ENCODE measurements at places on chromosomes 7 and 10.

GRCh38 chr7:82839555-82839954 lies 323.1 kb downstream of the PCLO start:
- DNase-seq: no peak

DNA sequence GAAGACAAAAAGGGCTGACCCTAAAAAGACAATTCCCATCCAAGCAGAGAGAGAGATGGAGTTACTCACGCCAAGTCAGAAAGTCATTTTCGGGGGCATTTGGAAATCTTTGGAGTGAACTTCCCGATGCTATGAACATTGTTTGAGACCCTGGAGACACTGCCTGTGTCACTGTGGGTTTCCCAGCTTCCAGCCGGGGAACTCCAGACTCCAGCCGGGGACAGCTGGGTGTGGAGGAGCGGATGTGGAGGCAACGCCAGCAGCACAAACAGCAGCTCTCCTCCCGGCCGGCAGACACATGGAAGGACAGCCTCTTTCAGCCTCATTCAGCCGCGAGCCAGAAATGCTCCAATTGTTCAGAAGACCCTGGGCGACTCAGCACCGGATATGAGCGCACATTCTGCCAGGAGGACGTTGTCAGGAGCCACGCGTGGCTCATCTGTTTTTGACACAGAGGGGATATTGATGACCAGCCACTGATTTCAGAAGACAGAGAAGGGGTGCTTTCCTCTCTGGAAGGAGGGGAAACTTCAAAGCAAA lies 97.6 kb downstream of the PRPF18 start:
- DNase-seq: no peak

DNA sequence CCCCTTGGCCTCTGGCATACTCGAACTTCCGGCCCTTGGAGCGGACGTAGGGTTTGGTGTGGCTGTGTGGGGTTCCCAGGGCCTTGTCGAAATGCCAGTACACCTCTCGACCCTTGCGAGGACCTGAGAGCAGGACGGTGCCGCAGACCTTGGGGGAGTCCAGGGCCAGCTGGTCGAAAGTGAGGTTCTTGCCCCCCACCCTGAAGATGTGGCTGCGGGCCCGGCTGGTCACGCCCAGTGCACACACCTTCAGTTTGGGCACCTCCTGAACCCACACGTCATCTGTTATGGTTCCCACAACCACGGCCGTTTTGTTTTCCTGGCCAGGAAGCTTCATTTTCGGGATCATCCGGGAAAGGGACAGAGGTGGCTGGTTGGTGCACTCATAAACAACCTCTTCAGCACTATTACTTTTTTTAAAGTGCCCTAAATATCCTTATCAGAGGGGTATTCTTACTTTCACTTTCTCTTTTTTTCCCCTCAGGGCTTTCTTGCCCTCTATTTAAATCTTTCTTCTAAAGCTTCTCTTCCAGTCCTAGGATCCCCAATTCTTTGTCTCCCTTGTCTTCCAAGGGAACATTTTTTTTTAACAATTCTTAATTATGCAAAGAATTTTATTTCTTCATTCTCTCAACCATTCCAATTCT lies 44.9 kb upstream of the FAM3C start:
- no peak for DNase-seq

GRCh38 chr10:80619036-80619435 lies 81.3 kb downstream of the SH2D4B start:
- no peak for DNase-seq

- no peak for DNase-seq
These were observed 34.9 kb downstream of the CALML3 start for GRCh38 chr10:5559642-5560141.

All from NCI-H2227 treated with DMSO at 0.1 percent for 48 hours (cell line).